ENCODE measurements at places on chromosomes 7 and 10.

DNA sequence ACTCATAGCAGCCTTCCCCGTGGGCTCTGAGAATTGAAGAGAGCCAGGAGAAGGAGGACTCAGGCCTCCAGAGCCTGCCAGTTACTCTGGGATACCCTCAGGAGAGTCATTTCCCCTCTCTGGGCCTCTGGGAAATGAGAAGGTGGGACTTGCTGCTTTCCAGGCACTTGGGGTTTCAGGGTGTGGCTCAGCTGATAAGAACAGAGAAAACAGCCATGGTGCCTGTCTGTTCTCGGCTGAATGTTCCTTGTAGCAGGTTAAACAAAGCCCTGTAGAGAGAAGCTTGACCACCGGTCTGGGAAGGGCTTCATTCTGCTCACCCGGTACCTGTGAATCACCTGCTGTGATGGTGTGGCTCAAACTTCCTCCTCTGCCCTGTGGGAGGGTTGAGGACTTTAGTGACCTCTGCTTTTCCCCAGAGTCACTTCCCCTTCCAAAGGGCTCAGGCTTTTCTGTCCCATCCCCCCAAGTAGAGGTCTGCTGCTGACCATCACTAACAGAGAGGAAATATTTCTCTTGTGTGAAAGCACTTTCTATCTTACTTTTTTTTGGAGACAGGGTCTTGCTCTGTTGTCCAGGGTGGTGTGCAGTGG lies 212.4 kb upstream of the GALNT17 start:
- no peak for DNase-seq

DNA sequence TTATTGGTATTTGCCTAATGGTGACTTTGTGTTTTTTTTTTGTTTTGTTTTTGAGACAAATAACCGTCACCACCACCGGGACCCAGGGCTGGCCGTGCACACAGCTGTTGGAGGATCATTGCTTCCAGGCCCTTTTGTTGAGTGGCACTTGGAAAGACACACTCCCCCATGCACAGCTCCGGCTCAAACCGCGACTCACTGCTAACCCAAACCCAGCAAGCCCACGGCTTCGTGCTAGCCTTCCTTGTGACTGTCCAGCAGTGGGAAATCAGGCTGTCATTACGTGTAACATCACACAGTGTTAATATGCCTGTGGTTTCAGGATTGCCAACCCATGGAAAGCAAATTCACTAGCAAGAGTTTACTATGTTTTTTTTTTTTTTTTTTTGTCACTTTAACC lies 17.4 kb downstream of the BNIP3 start:
- DNase-seq, result no peak

DNA sequence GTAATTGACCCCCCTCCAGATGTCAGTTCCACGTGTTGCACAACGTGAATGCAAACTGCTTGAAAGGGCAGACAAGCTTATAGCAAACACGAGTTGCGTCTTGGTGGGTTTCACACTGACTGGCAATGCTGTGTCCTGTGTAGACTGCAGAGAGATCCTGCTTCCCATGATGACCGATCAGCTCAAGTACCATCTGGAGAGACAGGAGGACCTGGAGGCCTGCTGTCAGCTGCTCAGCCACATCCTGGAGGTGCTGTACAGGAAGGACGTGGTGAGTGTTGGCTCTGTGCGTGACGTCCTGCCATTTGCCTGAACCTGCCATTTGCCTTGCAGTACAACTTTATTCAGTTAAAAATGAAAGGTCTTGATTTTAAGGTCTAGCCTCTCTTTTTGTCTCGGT lies 71.1 kb downstream of the INSYN2A start:
- DNase-seq, result no peak

- no peak for DNase-seq
Observed at GRCh38 chr7:151187409-151188251, 580 bp upstream of the ASB10 start.

GRCh38 chr7:120431016-120431415 lies 158.0 kb downstream of the KCND2 start:
- DNase-seq, result peak; percentile 15

DNA sequence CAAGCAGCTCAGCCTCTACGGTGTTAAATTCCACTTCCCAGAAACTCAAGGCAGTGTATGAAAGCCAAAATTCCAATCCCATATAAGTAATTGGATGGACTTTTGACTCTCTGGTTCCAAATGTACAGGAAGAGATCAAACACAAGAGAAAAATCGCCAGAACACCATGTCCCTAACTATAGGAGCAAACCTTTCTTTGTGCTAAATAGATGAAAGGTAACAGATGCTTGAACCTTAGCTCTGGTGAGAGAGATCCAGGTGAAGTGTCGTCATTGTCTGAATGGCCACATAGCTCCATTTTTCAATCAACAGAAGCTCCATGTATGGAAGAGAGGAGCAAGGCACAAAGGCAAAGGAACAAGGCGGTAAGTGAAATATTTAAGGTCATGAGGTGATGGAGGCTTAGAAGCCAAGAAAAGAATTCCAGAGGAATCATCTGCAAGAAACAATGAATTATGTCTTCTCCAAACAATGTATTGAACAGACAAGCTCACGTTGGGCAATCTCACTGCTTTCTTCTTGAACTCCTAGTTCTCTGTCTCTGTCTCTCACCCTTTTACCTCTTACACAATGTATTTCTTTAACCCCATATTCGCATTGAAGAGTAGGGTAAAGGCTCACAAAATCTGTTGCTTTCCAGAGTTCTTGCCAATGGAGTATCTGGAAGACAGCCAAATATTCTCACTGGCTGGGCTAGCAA lies 585.1 kb downstream of the GATA3 start:
- no peak for DNase-seq

GRCh38 chr10:114166043-114166442 lies 8.0 kb downstream of the CCDC186 start:
- peak; percentile 70 for DNase-seq

- DNase-seq, result peak; percentile 10
Observed at GRCh38 chr10:66519616-66520015, 406.2 kb upstream of the LRRTM3 start.

- no peak for DNase-seq
Observed at GRCh38 chr10:33489501-33490176, 155.2 kb upstream of the NRP1 start.

- peak; percentile 8 for DNase-seq
Observed at GRCh38 chr10:19518632-19519031, 297.6 kb upstream of the PLXDC2 start.

DNA sequence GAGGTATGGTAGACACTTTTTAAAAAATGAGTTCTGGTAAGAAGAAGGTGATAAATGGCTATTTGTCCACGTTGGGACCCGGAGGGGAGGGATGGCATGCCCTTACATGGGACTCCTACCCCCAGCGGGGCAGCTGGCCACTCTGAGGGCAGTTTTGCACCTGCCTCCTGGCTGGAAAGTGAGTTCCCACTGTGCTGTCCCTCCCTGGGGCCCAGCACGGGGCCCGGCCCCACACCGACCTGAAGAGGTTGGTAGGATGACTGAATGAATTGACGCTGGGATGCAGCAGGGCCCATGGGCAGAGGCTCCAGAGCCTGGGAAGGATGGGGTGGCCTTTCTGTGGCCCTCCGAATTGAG lies 601 bp upstream of the AEBP1 start:
- DNase-seq, result no peak

DNA sequence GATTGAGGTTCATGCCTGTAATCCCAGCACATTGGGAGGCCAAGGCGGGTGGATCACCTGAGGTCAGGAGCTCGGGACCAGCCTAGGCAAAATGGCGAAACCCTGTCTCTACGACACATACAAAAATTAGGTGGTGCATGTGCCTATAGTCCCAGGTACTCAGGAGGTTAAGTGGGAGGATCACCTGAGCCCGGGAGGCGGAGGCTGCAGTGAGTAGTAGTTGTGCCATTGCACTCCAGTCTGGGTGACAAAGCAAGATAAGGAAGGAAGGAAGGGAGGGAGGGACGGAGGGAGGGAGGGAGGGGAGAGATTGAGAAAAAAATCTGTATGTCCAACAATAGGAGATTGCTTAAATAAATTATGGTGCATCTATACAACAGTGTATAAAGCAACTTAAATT lies 13.2 kb downstream of the TLL2 start:
- DNase-seq, result peak; percentile 27

DNA sequence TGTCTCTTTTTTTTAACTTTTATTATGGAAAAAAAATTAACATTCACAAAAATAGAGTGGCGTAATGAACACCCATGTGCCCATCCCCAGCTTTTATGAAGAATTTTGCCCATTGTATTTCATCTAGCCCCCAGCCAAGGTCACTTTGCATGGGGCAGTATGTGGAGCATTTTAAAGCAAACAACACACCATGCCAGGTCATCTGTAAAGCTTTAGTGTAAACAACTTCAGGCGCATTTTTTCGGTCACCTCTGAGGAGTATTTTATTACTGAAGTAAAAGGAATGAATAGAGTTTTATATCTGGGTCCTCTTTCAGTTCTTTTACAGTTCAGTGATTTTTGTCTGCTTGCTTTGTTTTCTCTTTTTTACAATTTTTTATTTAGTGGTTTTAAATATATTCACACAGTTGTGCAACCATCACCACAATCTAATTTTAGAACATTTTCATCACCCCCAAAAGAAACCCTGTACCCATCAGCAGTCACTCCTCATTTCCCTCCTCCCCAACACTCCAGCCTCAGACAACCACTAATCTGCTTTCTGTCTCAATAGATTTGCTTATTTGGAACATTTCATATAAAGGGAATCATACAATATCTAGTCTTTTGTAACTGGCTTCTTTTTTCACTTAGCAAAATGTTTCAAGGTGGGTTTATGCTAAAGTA lies 87.9 kb downstream of the SLC37A3 start:
- DNase-seq, result no peak

GRCh38 chr10:68756766-68757165 lies 35.7 kb downstream of the CCAR1 start:
- DNase-seq, result no peak

DNA sequence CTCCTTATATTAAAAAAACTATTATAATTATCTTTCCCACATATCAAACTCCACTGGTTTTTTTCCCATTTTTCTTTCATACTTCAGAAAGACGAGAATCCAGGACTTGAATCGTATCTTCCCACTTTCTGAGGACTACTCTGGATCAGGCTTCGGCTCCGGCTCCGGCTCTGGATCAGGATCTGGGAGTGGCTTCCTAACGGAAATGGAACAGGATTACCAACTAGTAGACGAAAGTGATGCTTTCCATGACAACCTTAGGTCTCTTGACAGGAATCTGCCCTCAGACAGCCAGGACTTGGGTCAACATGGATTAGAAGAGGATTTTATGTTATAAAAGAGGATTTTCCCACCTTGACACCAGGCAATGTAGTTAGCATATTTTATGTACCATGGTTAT lies 15.9 kb downstream of the SRGN start:
- no peak for DNase-seq
